ENCODE measurements at places on chromosomes 16 and 17. TPM values are rescaled to one million over a fixed set of nuclear protein-coding genes. Genes with fewer than 3 reads are reported as not detected.
A peak's percentile ranks its signal among the peaks of the same experiment; 100 is the strongest.

The GAS2L2 gene
- not detected for total RNA-seq

The TPSG1 gene
- total RNA-seq: 0.43 TPM

DNA sequence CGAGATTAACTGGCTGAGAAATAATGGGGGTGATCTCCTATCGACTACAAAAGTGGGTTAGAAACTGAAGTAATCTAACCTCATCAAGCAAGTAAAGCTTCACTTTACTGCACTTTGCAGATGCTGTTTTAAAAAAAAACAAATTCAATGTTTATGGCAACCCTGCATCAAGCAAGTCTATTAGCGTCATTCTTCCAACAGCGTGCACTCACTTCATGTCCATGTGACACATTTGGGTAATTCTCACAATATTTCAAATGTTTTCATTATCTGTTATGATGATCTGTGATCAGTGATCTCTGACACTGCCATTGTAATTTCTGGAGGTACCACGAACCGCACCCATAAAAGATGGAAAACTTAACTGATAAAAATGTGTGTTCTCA lies 70.8 kb downstream of the KANSL1 start:
- H3K27me3 ChIP-seq: no peaks in the 10 kb centered on the region
- H3K4me1 ChIP-seq: peaks cover 57% of the 10 kb centered on the region

DNA sequence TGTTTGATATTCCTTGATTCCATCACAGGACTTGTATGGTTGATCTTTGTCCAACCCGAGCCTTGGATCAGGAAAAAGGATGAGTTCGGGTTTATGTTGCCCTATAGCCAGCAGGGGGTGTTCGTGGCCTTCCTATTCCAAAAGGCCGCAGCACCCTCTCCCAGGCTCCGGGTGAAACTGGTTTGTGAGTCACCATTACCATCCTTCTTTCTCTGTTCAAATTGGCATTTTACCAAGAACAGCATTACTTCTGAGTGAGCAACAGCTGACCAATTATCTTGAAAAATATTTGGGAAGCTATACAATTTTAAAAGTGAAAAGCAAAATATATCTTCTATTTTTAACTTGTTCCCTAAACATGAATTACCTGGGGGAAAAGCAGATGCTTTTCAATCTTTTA lies 24.3 kb upstream of the KRT20 start:
- DNase-seq: peak; percentile 79
- H3K27ac ChIP-seq: peak overlapping the region; percentile 94
- H3K36me3 ChIP-seq: peaks cover 3% of the 10 kb centered on the region
- peaks cover 25% of the 10 kb centered on the region for H3K4me1 ChIP-seq
- peak overlapping the region; percentile 43 for H3K4me3 ChIP-seq

DNA sequence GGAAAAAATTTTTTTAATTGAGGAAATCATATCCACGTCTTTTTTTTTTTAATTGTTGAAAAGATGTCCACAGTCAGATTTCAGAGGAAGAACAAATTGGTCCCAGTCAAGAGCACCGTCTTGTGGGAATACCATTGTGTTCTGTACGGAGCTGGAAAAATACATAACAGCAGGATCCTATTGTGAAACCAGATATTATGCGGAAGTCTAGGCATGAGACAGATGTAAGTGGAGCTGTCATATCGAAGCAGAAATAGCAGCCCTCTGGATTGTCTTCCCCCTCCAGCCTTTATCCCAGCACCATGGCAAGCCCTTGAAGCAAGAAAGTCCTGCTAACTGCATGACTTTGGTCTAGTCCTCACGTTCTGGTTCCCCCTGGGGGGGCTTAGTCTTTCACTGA lies 391.6 kb upstream of the ASIC2 start:
- no peak overlapping the region for H3K4me3 ChIP-seq
- H3K36me3 ChIP-seq: no peaks in the 10 kb centered on the region
- H3K4me1 ChIP-seq: peaks cover 9% of the 10 kb centered on the region
- H3K27ac ChIP-seq: no peak overlapping the region
- DNase-seq: no peak

Measured in type B pancreatic cell (in vitro differentiated cells).